ENCODE measurements at places on chromosomes 13 and 19.

GRCh38 chr13:30702006-30702405 lies 33.3 kb upstream of the ALOX5AP start:
- DNase-seq, result no peak

GRCh38 chr13:89181041-89181440 lies 1509.9 kb downstream of the SLITRK5 start:
- DNase-seq, result no peak

GRCh38 chr19:7507884-7508283 lies 8.0 kb upstream of the ZNF358 start:
- DNase-seq, result peak; percentile 93

DNA sequence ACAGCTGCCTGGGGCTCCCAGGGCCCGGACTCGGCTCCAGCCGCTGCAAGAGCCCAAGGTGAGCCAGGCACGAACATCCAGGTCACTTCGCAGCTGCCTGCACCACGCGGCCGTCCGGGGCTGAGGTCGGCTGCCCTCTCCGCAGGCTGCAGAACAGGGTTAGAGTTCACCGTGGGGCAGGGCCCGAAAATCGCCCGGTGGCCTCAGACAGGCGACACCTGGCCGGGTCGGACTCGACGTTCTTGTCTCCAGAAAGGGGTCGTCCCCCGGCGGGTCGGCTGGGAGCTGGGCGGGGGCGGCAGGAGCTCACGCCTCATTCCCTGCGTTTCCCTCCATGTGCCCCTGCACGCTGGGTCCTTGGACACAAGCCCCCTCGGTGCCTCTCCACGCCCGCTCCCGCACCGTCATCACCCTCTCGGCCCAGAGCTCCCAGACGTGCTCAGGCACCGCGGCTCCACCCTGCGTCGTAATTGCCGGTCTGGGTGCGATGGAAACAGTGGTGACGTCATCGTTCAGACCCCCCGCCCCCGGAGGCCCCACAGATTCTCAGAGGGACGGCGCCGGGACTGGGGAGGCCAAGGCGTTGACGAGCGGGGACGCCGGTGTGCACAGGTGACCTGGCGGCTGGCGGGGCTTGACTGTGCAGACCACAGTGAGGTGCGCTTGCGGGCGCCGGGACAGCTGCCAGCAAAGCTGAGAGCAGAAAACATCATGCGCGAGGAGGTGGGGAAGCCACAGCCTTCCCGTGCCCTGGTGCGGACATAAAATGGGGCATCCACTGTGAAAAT lies 4.0 kb upstream of the GRIN3B start:
- peak; percentile 84 for DNase-seq

GRCh38 chr13:103525530-103525929 lies 459.3 kb upstream of the SLC10A2 start:
- no peak for DNase-seq

DNA sequence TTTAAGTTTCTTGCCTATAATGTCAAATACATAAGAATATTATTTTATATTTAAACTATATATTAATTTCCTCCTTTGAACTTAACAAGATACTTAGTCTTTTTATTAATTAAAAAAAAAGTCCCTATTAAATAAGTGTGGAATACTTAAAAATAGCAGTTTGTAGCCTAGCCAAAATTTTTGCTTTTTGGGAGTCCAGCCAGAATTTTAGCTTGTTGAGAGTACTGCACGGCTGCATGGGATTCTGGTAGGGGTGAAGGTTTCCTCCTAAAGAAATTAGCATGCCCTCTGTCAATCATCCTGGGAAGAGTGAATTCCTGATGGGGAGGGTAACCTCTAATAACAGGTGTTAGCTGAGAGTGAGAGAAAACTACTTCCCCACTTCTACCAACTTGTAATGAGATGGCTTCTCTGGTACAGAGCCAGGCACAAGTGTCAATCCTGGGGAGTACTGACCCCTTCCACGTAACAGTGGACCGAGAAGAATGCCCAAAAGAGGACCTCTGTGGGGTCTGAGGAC lies 195.7 kb downstream of the SPRY2 start:
- no peak for DNase-seq
